ENCODE measurements at places on chromosomes 3 and 15. TPM values are rescaled to one million over a fixed set of nuclear protein-coding genes. Genes with fewer than 3 reads are reported as not detected.

Gene VGLL3
- polyA plus RNA-seq = 2.6 TPM

DNA sequence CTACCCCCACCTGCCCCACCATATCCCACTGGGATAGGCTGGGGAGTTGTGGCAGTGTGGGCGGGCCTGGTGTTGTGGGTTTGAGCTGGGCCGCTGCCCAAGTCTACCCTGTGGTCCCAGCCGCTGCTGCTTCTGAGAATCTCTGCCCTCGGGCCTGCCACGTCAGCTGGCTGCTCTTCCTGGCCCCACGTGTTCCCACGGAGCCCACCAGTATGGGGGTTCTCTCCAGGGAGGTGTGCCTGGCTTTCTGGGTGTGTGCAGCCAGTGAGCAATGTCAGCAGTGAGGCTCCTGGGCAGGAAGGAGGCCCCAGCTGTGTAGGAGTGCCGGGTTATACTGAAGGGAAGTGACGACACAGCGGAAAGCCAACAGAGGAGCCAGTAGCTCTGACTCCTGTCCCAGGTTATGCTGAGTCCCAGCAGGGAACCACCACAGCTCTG is 10.5 kb downstream of the GNAI2 start:
- peak; percentile 96 for DNase-seq

Gene ZMYND10
- polyA plus RNA-seq = 0.10 TPM

Gene HHATL
- not detected for polyA plus RNA-seq

GRCh38 chr3:36945333-36945980 is 603 bp upstream of the TRANK1 start:
- DNase-seq = no peak

Gene WDR93
- polyA plus RNA-seq = 0.05 TPM

DNA sequence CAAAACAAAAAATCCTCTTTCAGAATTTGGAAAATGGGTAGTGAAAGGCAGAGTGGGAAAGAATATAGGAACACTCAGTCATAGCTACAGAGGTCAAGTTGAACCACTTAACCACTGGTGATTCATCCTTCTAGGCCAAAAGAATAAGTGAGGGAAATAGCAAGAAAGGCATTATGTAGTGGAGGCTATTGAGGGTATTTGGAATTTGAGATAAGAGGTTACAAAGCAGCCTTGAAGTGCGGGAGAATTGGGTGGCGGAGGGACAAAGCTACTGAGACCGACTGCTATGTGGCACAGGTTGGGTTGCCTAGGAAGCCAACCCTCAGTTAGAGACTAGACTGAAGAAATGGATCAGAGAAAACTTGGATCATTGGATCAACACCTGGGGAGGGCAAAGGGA is 109.5 kb downstream of the SYNPR start:
- DNase-seq = no peak

Gene SPRED1
- polyA plus RNA-seq = 5.7 TPM

GRCh38 chr3:194043516-194043915 is 92.4 kb upstream of the HES1 start:
- DNase-seq = no peak

GRCh38 chr3:96803870-96804269 is 10.5 kb upstream of the EPHA6 start:
- no peak for DNase-seq

Gene NBEAL2
- polyA plus RNA-seq = 22.8 TPM

- DNase-seq = no peak
Measured at GRCh38 chr3:56365905-56366640, 102.2 kb downstream of the ERC2 start.

DNA sequence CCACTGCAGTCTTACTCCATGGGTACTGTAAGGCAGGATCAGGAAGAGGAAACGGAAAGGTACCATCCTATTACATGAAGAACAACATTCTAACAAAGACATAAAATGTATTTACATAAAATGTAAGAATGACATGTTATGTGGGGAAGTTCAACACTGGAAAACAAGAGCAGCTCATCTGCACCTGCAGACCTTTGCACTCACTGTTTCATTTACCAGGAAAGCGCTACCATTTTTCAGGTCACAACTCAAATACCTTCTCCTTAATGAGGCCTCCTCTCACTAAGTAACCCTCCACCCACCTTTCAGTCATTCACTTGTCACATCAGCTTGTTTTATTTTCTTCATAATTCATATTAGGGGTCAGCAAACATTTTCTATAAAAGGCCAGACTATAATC is 2.6 kb downstream of the TMCC1 start:
- DNase-seq = no peak

GRCh38 chr15:68450192-68450591 is 18.2 kb upstream of the ITGA11 start:
- DNase-seq = no peak

- no peak for DNase-seq
Measured at GRCh38 chr3:52436500-52437149, 8.3 kb downstream of the SEMA3G start.

- no peak for DNase-seq
Measured at GRCh38 chr3:126970921-126971320, 12.0 kb upstream of the PLXNA1 start.

DNA sequence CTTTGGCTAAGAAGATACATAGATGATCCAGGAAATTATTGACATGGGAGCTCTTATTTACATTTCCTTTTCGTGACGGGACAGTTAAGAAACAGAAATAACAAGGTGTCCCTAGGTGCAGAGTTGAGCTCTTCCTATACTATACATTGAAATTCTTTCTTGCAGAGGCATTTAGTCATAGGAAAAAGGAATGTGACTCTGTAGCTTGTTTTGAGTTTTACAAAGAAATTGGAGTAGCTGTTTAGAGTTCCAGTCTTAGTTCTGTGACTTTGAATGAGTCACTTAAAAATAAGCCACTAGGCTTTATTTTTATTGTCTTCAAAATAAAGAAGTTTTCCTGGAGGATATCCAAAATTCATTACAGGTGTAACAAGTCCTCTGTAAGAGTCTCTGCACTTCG is 723.5 kb upstream of the SGO1 start:
- DNase-seq = no peak

Gene NUP210
- polyA plus RNA-seq = 0.05 TPM

GRCh38 chr3:130514681-130515080 is 2.3 kb upstream of the COL6A6 start:
- no peak for DNase-seq

- DNase-seq = no peak
Measured at GRCh38 chr3:76582098-76582497, 457.8 kb upstream of the ROBO2 start.

DNA sequence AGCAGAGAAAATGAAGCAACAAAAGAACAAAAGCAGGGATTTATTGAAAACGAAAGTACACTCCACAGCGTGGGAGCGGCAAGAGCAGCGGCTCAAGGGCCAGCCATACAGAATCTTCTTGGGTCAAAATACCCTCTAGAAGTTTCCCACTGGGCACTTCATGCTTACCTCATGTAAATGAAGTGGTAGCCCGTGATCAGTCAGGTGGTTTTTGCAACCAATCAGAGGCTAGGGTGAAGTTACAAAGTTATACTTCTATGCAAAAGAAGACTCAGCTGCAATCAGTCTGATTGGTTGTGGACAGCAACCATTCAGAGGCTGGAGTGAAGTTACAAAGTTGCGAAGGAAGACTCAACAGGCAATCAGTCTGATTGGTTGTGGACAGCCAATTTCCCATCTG is 37.8 kb upstream of the TRH start:
- no peak for DNase-seq

DNA sequence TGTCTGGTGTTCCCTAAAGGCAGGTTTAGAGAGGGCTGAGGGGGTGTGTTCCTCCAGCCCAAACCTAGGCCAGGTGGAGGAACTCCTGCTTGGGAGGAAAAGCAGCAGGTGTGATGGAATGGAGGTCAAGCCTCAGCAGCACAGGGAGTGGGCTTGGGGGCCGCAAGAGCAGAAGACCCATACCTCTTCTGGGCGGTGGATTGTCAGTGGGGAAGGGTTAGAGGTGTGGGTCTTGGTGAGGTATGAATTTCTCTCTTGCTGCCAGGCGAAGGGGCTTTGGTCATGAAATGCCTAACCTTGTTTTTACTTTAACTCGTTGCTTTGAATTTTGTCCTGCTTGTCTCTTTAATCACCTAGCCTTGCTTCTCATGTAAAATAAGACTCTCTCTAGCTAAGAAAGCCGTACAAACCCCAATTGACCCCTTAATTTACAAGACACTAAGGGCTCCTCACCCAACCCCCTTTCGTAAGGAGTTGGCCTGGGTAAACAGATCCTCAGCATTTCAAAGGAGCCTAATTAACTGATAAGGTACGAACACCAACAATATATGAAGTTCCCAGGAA is 38.9 kb downstream of the DHX30 start:
- DNase-seq = no peak

Gene SLC28A2
- not detected for polyA plus RNA-seq

Gene CLRN1
- polyA plus RNA-seq = not detected

Gene SEMA6D
- polyA plus RNA-seq = 0.67 TPM

Gene A4GNT
- not detected for polyA plus RNA-seq

Gene ARGFX
- not detected for polyA plus RNA-seq

Gene PCSK6
- 3.5 TPM for polyA plus RNA-seq

GRCh38 chr15:70714015-70714414 is 49.3 kb downstream of the UACA start:
- no peak for DNase-seq

Gene THOC7
- polyA plus RNA-seq = 131 TPM

Gene APOD
- polyA plus RNA-seq = not detected

Gene WDR49
- not detected for polyA plus RNA-seq

DNA sequence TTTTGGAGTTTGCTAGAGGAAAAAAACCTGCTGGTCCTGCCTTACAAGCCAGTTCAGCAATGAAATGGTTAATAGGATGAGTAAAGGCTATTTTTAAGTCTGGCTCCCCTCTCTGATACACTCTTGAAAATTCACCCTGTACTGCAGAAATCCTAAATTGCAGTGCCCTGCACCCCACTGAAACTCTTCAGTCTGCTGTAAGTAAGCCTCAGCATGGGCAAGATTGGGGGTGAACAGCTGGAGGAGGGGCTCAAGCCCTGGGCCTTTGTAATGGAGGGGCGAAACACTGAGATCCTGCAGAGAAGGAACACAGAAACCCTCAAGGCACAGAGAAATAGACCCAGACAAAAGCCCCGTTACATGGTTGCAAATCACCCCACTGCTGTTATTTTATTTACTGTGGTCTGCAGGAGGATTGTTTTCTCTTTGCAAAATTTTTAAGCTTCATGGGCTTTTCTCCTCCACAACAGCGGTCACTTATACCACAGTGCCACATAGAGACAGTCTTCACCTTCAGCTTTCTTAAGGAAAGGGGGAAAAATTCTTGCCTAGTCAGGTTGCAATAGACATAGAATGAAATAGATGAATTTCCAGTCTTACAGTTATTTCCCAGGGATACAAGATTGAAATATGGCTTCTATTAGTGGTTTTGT is 45.0 kb downstream of the SOX2 start:
- DNase-seq = no peak

GRCh38 chr15:82021992-82022391 is 23.8 kb downstream of the MEX3B start:
- DNase-seq = peak; percentile 13

Gene BCL6
- polyA plus RNA-seq = 7.7 TPM

DNA sequence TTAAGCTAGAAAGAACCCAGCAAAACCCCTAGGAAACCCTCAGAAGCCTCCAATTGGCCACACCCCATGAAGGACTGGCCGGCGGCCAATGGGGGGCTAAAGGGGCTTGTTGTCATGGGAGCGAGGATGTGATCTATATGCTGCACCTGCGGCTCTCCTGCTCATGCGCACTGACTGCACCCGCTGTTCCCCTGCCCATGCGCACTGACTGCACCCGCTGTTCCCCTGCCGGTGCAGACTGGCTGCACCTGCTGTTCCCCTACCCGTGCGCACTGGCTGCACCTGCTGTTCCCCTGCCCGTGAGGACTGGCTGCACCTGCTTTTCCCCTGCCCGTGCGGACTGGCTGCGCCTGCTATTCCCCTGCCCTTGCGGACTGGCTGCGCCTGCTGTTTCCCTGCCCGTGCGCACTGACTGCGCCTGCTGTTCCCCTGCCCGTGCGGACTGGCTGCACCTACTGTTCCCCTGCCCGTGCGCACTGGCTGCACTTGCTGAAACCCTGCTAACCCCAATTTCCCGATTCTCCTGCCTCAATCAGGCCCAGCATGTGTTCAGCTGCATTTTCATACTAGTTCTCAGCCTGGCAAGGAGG is 16.8 kb upstream of the MCCC1 start:
- no peak for DNase-seq

DNA sequence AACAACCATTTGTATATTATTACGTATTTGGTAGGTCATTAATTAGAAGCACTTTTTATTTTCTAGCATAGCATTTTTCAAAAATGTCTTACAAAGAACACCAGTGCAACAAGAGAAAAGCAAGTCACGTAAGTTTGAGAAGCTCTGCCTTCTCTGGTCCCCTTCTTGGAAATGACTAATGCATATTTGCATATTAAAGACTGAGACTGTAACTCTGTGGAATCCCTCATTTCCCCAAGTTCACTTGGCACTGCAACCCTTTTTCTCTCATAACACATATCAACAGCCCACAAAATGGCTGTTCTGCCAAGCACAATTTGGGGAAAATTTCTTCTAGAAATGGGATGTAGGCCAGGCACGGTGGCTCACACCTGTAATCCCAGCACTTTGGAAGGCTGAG is 176.3 kb downstream of the ERC2 start:
- DNase-seq = no peak

- DNase-seq = no peak
Measured at GRCh38 chr3:71180524-71180923, 403.0 kb downstream of the FOXP1 start.

Gene LYSMD4
- 7.3 TPM for polyA plus RNA-seq

Gene EFCC1
- not detected for polyA plus RNA-seq

Gene P2RY13
- not detected for polyA plus RNA-seq

DNA sequence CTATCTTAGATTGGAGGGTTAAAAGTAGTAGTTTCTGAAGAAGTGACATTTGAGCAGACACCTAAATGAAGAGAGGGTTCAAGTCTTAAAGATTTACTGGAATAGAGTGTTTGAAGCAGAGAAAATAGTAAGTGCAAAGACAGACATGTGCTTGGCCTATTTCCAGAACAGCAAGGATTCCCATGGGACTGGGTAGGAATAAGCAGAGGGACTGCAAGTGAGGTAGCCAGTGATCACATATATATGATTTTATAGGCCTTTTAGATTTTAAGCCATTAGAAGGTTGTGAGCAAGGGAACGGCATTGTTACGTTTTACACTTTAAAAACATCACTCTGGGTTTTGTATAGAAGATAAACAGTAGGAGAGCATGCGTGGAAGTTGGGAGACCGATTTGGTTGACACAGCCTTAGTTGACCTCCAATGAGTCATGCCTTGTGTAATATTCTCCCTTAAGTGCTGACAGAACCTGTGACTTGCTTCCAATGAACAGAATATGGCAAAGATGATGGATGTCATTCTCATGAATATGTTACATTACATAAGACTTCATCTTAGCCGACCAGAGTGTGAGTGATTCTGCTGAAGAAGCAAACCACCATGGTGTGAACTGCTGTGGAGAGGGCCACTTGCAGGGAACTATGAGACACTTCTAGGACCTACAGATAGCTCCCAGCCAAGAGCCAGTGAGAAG is 37.1 kb upstream of the SLC4A7 start:
- no peak for DNase-seq

GRCh38 chr3:121749276-121750086 is at the start of gene GOLGB1:
TSS of gene GOLGB1 (minus strand) at chr3:121749741. CDS start at chr3:121730971, 18,770 bp downstream.
- peak; percentile 96 for DNase-seq

Data from keratinocyte (primary cell).